ENCODE measurements at places on chromosomes 5 and 9. TPM values are rescaled to one million over a fixed set of nuclear protein-coding genes. Genes with fewer than 3 reads are reported as not detected.

ODF2 gene
- total RNA-seq, result 25.4 TPM

- no peak for DNase-seq
Observed at GRCh38 chr5:133831491-133832224, 136.8 kb downstream of the C5orf15 start.

PPP3R2 gene
- not detected for total RNA-seq

PRDM9 gene
- total RNA-seq, result not detected

- DNase-seq, result no peak
Observed at GRCh38 chr5:72849546-72849945, 33.1 kb downstream of the TNPO1 start.

IL5 gene
- not detected for total RNA-seq

- DNase-seq, result no peak
Observed at GRCh38 chr5:27316271-27316650, 277.9 kb upstream of the CDH9 start.

DNA sequence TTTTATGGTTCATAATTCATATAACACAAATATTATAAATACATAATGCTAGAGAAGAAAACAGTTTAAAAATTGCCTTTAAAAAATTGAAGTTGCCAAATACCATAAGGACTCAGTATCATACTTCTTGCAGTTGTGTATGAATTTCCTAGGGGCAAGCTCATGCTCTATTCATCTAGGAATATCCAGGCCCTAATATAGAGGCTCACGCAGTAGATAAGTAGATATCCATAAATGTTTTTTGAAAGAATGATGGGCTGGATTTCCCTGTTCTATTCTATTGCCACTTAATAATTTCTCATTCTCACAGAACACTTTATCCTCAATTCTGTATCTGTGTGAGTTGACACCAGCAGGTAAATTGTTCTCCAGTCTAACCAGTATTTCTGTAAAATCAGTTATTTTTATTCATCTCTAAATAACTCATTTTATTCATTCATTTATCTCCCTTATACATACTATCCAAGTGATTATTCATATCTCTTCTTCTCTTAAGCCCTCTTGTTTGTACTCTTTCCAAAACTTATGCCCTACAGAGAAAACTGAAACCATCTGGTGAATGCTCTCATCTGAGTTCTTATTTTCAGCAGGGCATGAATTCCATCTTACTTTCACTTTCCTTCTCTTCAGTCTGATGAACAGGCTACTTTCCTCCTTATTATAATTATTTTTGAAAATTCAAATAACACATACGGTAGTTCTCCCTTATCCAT, 97.1 kb downstream of the SLC44A1 start:
- no peak for DNase-seq

DNA sequence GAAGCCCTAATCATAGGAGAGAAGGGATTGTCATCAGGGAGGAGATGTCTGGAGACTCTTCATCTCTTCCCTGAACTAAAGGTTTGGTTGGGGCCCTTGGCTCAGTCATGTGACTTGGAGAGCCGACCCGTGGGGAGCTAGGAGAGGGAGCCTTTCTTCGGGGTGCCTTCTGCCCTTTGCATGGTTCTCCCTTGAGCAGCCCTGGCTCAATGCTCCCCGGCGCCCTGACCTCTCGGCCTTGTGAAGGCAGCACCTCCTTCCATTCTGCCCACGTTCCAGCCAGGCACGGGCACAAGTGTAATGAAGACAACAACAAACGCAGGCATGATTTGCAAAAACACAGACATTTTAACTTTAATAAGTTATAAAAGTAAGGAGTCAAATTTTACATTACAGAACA, 50.4 kb downstream of the ZNF354C start:
- DNase-seq, result peak; percentile 47

CEL gene
- not detected for total RNA-seq

- DNase-seq, result no peak
Observed at GRCh38 chr5:153565822-153566221, 75.4 kb downstream of the GRIA1 start.

DNA sequence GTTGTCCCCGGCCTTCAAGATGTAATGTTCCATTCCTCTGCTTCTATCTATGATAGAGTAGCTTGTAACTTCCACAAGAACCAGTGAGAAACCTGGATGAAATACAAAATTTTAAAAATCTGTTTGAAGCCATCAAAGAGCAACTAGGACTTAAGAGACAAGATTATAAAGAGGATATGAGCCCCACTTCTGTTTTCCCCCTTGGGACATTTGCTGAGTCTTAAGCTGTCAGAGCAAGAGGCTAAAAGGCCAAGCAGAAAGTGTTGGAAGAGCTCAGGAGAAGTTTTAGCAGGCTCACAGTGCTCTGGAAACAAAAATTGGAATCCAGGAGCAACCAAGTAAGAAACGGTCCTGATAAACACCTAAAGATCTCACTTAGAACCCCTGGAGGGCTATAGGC, 76.1 kb downstream of the ADRB2 start:
- no peak for DNase-seq

GLT6D1 gene
- not detected for total RNA-seq

DNA sequence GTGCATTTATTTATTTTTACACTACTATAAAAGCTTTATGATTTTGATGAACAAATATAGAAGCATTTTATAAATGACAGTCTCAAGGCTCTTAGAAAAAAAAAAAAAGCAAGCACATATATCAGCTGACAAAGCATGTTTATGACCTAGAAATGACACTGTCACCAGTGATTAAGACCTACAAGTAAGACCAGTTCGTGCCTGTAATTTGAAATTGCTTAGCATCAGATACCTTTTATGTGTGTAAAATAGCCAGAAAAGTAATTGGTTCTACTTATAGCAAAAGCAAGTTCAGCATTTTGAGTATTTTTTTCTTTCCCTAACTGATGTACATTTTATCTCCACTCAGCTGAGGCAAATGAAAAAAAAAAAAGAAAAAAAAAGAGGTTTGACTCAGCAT, 808.4 kb downstream of the CDH18 start:
- no peak for DNase-seq

ECPAS gene
- total RNA-seq, result 64.6 TPM

- DNase-seq, result no peak
Observed at GRCh38 chr5:18370531-18370930, 736.3 kb downstream of the TAF11L14 start.

- no peak for DNase-seq
Observed at GRCh38 chr5:160556846-160557245, 135.2 kb downstream of the PTTG1 start.

ST8SIA4 gene
- total RNA-seq, result 56.1 TPM

GRCh38 chr5:158378931-158379330, 520.0 kb upstream of the CLINT1 start:
- no peak for DNase-seq

- DNase-seq, result no peak
Observed at GRCh38 chr5:143362664-143363227, 40.7 kb downstream of the NR3C1 start.

DNA sequence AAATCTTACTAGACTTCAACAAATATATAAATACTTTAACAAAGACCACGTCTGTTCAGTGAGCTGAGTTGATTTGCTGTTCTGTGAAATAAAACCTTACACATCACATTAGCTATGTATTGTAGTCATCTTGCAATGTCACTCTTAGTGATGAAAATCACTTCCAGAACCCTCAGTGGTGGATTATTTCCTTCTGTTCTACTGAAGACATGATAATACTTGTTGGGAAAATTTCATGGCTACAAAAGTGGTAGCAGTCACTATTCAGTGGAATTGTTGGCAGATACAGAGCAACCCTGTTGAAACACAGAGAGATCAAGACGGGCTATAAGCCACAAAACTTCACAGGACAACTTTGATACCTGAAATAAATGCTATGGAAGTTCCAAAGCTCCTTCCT, 26.7 kb upstream of the FAM169A start:
- no peak for DNase-seq

CTNND2 gene
- total RNA-seq, result 20.8 TPM

DNA sequence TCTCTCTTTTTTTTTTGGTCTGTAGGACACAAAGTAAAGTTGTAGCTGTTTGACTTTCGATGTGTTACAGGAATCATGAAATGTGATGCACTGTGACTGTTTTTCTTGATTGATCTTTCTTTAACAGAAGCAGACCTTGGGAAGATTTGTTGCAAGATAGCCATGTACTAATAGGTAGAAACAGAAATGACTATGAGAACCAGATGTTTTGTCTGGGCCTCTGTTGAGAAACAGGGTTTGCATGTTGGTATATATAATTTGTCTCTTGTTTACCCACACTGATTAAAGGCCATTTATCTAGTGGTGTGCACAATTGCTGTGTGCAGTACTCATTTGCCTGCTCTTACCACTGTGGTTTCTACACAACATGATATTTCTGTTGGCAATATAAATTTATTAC, 125.1 kb downstream of the HACD4 start:
- no peak for DNase-seq

SPINK5 gene
- not detected for total RNA-seq

DNA sequence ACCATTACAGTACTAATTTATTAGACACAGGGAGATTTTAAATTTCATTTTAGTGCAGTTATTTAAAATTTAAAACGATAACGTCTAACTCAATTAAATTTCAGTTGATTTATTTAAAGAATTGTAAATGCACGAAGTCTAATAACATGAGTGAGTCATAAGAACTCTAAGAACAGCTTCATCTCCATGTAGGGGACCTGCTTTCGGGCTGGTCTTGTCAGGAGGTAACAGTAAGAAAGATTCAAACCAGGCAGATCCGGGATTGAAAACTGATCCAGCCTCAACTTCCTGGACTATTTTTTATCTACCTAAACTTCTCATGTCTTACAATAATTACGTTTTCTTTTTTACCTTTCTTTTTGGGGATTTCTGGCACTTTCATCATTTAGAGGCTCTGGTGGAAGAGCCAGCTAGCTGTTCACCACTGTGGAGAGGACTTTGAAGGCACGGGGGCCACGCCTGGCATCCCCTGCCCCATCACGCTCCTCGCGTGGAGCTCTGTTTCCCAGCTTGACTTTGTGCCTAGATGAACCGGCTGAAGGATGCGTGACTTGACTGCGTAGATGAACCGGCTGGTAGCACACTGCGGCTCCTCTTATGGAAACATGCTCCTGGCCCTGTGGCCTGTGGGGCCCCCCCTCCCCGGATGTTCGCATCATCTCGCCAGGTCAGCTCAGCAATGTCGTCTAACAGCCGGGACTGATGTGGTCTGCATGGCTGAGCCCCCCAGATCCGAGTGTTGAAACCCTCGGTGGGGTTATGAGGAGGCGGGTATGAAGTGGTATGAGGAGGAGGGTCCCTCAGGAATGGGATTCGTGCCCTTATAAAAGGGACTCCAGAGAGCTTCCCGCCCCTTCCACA, 26.0 kb downstream of the NDUFS6 start:
- peak; percentile 56 for DNase-seq

DNA sequence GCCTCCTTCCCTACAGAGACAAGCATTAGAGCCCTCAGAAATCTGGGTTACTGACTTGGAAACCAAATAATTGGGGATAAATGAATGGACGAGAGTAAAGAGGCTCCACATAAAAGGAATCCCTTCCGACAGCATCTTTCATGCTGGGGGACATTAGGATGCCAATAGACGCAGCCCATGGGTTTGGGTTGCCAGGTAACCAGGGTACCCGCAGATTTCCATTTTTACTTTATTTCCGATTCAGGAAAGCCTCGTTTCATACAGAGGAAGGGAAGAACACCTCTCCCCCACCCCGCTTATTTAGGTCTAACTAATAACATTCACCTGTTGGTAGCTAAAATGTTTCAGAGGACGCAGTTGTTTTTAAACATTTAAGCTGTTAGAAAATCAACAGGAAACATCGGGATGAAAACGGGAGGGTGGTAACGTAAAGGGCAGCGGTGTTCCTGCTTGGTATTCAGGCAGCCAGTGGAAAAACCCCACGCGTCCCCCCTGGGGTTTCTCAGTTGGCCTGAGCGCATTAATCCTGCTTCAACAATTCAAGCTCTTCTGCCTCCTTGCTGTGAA, 179.5 kb downstream of the YTHDC2 start:
- DNase-seq, result no peak

DNA sequence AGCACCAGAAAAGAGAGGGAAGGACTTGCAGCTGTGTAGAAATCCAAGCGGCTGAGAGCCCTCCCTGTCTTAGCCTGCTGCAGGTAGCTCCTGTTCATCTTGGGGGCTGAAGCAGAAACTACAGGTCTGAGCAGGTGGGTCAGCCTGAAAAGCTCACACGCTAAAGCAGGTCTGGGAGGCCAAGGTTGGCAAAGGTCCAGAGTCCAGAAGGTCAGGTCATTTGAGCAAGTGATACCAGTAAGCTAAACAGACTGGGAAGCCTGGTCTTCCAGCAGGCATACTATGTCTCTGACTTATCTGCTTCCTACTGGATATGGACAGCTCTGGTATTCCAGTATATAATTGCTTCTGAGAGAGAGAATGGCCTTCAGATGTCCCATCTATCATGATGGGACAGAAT, 26.2 kb downstream of the PTCD2 start:
- DNase-seq, result no peak

Measured in spleen (tissue), 13 donors.